Activated CD8-positive, alpha-beta memory T cell treated with anti-CD3 and anti-CD28 coated beads for 48 hours (primary cell): ENCODE measurements at places on chromosomes 16 and 17.
A peak's percentile ranks its signal among the peaks of the same experiment; 100 is the strongest.

- DNase-seq = no peak
These were observed 7.3 kb downstream of the CYB5D1 start for GRCh38 chr17:7864995-7865650.

DNA sequence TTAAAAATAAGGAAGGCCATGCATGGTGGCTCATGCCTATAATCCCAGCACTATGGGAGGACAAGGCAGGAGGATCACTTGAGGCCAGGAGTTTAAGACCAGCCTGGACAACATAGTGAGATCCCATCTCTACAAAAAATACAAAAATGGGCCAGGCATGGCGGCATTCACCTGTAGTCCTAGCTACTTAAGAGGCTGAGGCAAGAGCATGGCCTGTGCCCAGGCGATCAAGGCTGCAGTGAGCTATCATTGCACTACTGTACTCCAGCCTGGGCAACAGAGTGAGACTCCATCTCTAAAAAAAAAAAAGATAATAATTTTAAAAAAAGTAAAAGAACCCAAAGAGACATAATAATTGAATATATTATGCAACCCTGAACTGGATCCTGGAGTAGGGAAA is 83.6 kb upstream of the ZNF423 start:
- DNase-seq = no peak

- DNase-seq = peak; percentile 94
These were observed at the start of gene YWHAE for GRCh38 chr17:1399679-1400512. TSS of gene YWHAE (minus strand) at chr17:1400222. CDS start at chr17:1400110, 112 bp downstream.

DNA sequence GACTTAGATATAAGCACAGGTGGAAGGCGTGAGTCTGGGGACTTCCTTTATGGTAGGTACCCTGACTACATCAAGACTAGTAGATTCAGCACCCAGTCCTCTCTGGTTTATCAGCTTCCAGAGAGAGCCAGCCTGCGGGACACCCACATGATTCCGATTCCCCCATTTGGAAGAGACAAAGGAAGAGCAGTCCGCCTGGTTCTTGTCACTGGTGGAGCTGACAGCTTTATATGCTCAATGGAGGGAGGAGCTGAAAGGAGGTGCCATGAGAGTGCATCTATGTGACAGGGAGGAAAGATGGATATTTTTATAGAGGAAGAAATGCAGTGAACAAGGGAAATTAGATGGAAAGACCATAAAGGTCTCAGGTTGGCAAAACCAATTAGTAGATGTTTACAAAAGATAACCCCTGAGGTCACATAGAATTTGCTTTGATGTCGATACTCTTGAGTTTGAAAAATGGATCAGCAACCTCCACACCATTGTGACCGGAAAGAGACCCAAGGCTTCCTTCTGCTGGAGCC is 437.7 kb downstream of the PMP22 start:
- no peak for DNase-seq

GRCh38 chr16:85003076-85003475 is 8.3 kb downstream of the ZDHHC7 start:
- DNase-seq = no peak

DNA sequence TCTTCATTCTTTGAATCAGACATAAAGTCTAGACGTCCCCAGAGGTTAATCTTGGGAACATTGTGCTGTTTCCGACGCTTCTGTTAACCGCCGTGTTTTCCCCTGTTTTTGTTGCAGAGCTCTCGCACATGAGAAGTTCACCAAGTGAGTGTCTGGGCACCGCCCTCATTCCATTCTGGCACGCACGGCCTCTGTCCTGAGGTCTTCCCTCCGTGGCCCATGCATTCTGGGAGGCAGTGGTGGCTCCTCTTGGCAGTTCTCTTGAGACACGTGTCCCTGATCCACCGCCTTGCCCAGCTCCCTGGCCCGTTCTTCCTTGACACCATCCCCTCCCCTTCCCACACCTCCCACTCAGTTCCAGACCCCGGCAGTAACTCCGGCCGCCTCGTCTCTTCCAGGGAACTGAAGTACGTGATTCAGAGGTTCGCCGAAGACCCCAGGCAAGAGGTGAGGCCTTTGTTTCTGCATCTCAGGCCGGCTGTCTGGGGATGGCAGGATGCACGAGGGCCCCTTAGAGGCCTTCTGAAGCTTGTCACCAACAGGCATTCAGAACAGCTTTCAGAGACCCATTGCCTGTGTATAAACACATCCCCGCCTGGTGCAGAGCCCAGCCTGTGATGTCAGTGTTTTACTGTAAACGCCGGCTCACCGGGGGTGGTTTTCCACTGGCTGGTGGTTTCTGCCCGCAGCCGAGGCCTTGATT is 85.9 kb upstream of the PLCG2 start:
- no peak for DNase-seq

GRCh38 chr17:65561452-65562205 is at the start of gene AXIN2:
TSS of gene AXIN2 (minus strand) at chr17:65561648. CDS start at chr17:65558620, 3,028 bp downstream.
- peak; percentile 68 for DNase-seq

- DNase-seq = no peak
These were observed 110.4 kb upstream of the HAS3 start for GRCh38 chr16:68995011-68995504.
